ENCODE measurements at places on chromosomes 3 and 15.

DNA sequence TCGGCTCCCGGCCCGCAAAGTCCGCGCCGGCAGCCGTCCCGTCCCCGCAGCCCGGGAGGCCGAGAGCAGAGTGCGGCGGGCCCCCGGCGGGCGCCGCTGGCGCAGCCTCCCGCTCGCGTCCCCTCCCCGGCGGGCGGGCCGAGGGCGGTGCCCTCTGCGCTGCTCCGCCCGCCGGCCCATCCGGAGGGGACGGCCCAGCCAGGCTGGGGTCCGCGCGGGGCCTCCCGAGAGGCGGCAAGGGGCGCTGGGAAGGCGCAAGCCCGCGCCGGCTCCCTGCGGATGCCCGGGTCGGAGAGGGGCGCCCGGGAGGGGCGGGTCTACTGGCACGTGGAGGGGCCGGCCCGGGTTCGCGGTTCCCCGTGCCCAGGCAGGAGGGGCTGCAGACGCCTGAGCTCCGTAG is at the start of the genes CLCN2 and POLR2H:
Gene CLCN2 (minus strand): TSS at position 74 of the 400 bp plus-strand sequence. CDS start 126 bp downstream, outside the sequence.
Gene POLR2H (plus strand): TSS at position 179 of the 400 bp plus-strand sequence. CDS start 1,783 bp downstream, outside the sequence.
- peak; percentile 88 for DNase-seq

GRCh38 chr15:85702321-85703101 is 92.2 kb downstream of the KLHL25 start:
- no peak for DNase-seq

DNA sequence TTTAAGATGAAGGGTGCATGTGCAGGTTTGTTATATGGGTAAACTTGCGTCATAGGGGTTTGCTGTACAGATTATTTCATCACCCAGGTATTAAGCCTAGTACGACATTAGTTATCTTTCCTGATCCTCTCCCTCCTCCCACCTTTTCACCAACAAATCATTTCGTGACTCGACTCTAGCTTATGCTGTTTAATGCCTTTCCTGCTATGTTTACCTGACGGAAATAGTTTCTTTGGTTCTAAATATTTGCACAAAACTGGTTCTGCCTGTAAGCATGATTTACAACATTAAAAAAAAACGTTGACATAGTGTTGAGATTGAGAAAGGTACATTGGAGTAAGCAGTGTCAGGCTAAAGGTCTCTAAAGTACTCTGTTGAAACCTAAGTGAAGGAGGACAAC is 2.4 kb downstream of the GNL3 start:
- no peak for DNase-seq

- no peak for DNase-seq
Observed at GRCh38 chr3:157392104-157392503, 44.5 kb upstream of the PTX3 start.

GRCh38 chr3:5071061-5071460 is 51.0 kb upstream of the ARL8B start:
- DNase-seq: no peak

DNA sequence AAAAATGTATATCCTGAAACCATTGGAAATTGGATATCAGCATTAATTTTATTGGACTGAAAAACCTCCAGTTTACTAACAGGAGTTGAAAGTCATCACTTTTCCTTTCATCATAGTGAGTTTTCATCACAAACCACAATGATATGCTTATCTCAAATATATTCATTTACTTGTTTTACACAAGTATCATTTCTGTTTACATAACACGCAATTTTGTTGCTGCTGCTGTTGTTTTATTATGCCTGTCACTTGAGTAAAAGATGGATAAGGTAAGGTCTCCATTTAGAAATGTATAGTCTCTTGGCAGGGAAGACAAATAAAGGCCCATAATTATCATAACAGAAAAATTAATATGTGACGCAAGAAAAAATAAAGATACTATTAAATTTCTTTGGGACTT is 199.2 kb downstream of the TP63 start:
- DNase-seq: no peak

DNA sequence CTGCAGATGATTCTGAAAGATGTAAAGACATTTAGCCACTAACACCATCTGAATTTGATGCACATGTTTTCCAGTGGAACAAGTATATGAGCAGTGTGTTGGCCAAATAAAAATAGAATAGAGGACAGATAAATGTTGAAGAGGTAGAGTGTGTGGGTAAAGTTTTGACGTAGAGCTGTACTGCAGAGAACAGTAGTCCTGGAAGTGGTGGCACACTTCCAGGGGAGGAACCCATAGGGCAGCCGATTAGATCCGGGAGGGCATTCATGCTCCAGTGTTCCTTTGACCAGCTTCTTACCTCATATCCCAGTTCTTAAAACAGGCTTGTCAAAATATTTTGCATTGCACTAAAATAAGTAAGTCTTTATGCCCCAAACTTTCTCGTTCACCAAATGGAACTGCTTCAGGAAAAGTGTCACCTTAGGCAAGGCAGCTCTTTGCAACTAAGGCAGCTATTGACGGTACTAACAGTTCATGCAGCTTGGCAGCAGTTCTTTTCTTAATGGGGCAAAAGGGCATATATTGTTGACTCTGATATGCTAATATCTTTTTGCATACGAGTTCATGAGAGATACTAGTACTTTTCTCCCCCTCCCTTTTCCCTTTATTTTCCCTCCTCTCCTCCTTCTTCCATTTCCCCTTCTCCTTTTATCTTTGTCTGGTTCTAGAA is 429.3 kb upstream of the AZI2 start:
- no peak for DNase-seq

DNA sequence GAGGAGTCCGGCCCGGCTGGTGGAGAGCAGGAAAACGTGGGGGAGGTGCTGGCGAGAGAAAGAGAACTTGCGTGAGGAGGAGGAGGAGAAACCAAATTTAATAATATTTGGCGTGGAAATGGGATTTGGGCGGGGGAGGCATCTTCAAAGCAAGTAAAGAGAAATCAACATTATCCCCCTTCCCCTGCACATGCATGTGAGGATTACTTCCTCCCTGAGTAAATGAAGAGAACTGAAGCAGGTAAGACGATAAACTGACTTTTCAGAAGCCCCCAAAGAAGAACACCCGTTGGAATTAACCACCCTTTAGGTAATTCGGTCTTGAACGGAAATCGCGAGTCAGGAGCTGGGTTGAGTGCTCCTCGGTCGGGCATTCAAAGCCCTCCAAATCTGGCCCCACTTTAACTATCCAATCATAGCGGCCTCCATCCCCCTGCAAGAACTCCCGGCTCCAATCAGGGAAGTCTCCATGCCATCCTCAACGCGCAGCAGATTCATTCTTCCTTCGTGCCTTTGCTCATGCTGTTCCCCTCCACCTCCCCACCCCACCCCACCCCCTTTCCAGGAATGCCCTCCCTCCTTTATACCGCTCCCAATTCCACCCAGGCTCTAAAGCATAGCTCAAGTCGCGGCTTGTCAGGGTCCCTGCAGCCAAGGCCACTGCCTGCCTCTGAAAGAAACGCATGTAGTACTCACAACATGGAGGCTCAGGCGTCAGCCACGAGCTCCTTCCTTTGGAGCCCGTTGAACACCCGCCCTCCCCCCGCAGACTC is 545 bp upstream of the RFX7 start:
- peak; percentile 55 for DNase-seq

GRCh38 chr15:100999369-100999768 is 80.2 kb downstream of the LRRK1 start:
- DNase-seq: no peak

GRCh38 chr3:148494451-148494850 is 203.3 kb upstream of the AGTR1 start:
- DNase-seq: no peak

- peak; percentile 78 for DNase-seq
Observed at GRCh38 chr15:90681480-90681879, 35.7 kb upstream of the BLM start.

- DNase-seq: no peak
Observed at GRCh38 chr3:26592451-26592850, 30.1 kb upstream of the LRRC3B start.

DNA sequence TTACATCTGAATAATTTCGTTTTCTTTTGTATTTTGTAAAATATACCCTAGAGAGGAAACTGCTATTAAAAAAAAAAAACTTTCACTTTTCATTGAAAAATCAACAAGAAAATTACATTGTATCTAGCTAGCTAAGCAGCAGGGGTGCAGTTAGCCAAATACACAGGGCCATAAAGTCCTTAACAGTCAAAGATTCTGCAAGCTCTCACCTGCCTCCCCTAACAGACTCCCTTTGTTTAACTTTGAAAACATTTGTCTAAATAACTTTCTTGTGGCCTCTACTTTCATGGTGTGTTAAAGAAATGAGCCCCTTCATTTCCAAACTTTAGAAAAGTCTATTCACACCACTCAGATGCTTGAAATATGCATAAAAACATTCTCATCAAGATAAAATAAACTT is 23.3 kb downstream of the CBLB start:
- no peak for DNase-seq

- no peak for DNase-seq
Observed at GRCh38 chr15:57427367-57427821, 51.1 kb downstream of the CGNL1 start.

DNA sequence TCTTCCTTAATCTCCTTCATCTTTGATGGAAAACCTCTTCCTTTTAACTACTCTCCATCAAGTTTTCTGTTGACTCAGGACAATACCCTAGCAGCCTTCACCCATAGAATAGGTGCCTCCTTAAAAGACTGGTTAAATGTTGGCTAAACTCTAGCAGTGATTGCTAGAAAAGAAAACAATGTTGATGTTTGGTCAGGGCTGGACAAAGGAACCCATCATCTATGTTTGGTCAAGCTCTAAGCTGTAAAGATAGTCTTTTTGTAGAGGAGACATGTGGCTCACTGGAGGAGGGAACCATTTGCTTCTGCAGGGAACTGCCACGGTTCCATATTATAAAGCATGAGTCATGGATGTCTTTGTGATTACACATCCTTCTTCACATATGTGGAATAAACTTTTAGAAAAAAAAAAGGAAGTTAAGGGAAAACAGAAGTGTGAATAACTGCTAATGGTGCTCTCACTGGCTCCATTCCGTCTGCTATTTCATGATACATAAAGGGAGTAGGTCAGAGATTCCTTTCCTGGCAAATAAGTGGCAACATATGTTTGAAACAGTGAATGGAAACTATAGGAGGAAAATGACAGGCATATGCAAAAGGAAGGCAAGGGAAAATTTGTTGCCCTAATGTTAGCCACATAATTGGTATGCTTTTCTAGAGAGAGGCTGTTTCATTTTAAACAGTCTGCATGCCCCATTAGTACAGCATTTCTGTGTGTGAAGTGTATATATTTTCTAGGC is 78.2 kb downstream of the CMSS1 start:
- no peak for DNase-seq

GRCh38 chr3:102410616-102411015 is 24.2 kb upstream of the ZPLD1 start:
- no peak for DNase-seq

GRCh38 chr15:32936283-32936918 is 218.6 kb downstream of the GREM1 start:
- DNase-seq: no peak

GRCh38 chr3:170414202-170414663 is 4.4 kb upstream of the CLDN11 start:
- DNase-seq: no peak

DNA sequence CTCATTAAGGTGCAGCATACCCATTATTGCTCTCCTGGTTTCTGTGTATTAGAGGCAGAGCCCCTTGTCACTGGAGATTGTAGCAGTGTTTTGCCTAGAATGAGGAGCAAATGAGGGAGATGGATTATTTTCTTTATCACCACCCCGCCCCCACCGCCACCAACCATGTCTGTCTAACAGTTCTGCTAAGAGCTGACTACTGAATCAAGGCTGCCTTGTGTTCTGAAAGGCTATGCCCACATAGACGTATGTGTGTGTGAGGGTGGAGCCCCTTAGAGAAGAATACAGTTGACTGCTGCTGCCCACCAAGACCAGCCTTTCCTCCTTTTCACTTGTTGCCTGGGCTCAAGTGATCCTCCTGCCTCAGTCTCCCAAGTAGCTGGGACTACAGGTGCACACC is 47.4 kb downstream of the RAD54L2 start:
- no peak for DNase-seq

GRCh38 chr15:85168642-85169173 is 187.1 kb downstream of the PDE8A start:
- DNase-seq: no peak

DNA sequence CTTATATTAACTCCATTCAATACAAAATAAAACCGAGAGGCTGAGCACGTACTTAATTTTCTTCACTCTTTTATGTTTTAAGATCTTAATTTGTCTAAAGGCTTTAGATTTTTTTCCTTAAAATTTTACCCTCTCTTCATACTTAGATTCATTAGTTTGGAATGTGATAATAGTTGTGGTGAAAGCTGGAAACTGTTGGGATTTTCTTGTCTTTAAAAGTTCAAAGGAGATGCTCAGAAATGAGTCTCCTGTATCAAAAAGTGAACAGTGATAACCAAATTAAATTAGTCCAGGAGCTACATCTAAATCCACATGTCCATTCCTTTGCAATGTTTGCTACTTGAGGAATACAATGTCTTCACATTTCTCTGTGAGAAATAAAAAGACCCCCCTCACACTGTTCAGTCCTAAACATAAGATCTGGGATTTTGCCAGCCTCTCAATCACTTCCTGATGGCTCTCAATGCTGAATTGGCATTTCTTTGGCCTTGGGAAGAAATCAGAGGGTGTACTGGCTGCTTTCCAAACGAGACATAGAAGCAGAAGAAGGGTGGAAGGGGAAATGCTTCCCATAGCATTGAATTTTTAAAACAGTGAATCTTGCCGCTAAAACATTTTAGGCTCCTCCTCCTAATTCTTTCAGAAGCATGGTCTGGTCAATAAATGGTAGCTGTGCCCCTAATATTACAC is 245.0 kb downstream of the SHOX2 start:
- DNase-seq: no peak

DNA sequence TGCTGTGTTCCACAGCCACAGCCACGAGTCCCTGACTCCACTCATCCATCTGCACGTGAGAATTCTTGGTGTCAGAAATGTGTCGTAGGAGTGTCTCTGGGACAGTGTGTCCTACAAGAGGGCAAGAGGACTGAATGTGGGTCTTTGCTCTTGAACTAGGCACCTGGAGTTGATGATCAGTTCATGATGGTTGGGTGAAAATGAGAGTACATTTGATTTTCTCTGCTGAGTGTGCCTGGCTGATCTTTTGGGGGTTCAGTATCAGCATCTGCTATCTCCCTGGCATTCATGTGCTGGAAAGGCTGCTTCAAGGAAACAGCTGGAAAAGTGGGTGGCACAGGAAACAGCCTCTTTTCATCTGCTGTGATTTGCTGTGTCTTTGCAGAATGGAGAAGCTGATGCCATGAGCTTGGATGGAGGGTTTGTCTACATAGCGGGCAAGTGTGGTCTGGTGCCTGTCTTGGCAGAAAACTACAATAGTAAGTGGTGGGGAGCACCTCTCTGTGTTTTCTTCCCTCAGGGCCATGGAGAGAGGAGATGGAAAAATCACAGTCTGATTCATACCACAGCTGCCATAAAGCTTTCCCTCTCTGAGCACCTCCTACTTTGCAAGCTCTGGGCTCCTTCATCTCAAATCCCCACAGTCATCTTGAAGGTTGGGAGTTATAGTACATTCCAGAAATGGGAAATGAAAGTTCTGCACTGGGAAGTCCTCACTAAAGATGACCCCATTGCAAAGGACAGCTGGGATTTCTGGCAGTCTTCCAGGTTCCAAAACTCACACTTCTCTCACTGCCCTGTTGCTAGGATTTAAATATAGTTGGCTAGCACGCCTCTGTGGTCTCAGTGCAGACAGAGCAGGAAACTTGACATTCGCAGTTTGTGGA is 17.8 kb downstream of the TF start:
- DNase-seq: peak; percentile 57

- no peak for DNase-seq
Observed at GRCh38 chr3:61460636-61461035, 100.7 kb upstream of the PTPRG start.

Data from aorta (tissue), 5 donors.